ENCODE measurements at places on chromosomes 5 and 9.

DNA sequence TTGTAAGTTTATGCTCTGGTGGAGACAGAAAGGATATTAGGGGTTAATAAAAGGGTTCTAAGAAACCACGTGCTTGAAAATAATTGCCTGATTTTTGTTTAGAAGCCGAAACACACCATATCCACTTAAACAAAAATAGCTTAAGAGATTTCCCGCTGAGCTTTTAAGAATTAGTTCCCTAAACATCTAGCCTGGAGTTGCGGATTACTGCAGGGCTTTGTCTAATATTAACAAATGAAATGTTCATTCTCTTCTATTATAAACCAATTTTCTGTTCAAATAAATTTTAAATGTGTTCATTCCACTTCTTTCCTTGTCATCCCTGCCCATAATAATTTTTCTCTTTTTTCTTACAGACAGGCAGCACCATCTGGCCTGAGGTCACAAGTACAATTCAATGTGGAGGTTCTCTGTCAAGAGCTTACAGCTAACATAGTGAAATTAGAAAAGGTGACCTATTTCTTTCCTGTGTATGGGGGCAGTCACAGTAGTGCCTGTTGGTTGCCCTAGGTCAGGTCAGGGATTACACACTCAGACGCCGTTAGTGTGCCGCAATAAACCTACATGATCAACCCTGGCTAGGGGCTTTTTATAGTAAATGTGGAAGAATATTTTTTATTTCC is 65.3 kb downstream of the GRAMD2B start:
- no peak for DNase-seq

- DNase-seq, result no peak
Measured at GRCh38 chr9:7443541-7443940, 356.0 kb downstream of the DMAC1 start.

DNA sequence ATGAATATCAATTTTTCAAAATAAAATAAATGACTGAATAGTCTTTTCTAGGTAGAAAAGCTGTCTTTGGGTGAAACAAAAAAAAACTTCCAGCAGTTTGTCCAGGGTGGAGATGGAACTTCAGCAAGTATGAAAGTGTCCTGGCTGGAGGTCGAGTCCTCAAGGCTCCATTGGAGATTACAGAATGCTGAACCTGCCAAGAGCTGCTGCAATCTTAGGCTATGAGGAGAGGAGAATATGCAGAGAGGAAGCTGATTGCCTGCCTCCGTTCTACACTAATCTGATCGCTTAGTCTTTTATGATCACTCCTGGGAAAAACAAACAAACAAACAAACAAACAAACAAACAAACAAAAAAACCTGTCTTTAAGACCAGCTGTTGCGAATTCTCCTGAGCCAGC is 50.6 kb downstream of the NREP start:
- no peak for DNase-seq

- DNase-seq, result no peak
Measured at GRCh38 chr5:5025774-5026408, 114.2 kb upstream of the ADAMTS16 start.

DNA sequence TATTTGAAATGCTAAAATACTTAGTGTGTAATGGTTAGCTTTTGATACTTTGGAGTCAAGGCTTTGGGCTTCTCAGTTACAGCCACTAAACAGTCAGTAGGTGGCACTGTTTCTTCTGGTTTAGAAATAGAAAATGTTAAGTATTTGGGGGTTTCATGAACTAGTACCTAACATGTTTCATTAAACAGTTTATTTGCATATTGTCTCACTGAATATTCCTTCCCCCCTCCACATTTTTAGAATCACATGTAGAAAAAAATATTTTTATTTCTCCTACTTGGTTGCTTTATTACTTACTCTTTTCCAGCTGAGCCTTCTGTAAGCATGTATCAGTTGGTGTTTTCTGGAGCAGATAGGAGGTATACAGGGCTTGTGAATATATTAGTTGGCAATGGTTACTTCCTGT is 48.0 kb downstream of the IPO11 start:
- DNase-seq, result no peak

- no peak for DNase-seq
Measured at GRCh38 chr5:82861701-82862100, 215.5 kb downstream of the TMEM167A start.

DNA sequence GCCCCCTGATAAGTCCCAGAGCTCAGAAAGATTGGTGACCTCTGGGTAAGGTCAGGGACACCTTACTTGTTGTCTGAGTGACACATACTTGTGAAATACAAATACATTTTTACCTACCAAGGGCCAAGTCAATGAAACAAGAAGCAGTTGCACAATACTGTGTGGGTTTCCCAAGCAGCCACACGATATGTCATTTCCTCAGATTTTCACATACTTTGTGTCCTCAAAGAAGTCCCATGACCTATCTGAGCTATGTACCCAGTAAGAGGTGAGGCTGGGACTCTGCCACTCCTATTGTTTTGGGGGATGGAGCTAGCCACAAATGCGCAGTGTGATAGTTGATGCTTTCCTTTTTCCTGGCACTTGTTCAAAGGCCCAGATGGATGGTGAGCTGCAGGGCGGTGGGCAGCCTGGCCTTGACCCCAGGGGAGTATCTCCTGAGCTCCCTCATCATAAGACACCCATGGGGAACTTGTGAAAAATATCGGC is 4.8 kb upstream of the SLC25A51 start:
- peak; percentile 28 for DNase-seq

GRCh38 chr5:43256261-43256966 is 56.8 kb downstream of the HMGCS1 start:
- no peak for DNase-seq

- DNase-seq, result no peak
Measured at GRCh38 chr9:32590476-32590875, 17.5 kb upstream of the NDUFB6 start.

GRCh38 chr5:10695759-10696543 is 65.1 kb downstream of the DAP start:
- no peak for DNase-seq

DNA sequence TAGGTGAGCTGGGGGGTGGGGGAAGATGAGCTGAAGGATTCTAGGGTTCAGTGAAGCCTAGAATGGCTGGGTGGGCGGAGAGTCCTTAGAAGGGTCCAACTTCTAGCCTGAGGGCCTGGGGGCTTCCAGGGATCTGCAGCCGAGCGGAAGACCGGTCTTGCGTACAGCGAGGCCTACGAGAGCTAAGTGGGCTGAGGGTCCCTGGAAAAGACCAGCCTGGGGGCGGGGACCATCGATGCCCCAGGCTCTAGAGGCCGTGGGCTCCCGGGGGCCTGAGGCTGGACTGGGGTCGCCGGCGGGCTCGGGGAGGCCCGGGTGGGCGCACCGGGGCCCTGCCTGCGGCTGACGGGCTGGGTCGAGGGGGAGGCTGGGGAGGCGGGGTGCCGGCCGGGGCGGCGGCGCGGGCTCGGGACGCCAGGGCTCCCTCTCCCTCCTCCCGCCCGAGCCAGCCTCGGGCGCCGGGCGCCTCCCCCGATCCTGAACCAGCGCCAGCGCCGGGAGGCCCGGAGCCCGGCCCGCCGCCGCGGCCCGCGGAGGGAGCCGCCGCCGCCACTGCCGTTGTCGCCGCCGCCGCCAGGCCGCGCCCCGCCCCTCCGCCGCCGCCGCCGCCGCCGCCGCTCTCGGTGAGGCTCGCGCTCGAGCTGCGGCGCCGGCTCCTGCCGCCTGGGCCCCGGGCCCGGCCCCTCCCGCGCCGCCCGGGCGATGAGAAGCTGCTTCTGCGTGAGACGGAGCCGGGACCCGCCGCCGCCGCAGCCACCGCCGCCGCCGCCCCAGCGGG is at the start of gene MVB12B:
Gene MVB12B, plus strand, starts transcription at position 602 of the 778 bp plus-strand sequence. Its CDS starts 101 bp downstream, at position 703.
- DNase-seq, result no peak

GRCh38 chr5:1380011-1380817 is 35.3 kb upstream of the CLPTM1L start:
- no peak for DNase-seq

DNA sequence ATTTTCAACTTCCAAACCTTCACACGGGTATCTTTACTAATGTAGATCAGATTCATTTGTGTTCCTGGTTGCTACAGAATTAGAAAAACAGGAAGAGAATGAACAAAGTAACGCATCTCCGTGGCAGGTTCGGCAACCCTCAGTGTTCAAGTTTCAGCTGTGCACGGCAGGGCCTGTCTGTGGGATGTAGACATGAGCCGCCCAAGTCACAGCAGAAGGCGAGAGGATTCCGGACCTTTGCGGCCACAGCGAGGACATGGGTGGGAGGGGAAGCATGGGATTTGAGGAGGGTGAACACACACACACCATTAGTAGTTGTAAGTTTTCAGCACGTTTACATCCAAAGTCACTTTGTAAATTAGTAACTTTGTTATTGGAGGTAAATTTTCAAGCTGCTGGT is 31.7 kb upstream of the CEP72 start:
- no peak for DNase-seq

GRCh38 chr5:21672360-21672759 is 1180.8 kb downstream of the CDH12 start:
- no peak for DNase-seq

GRCh38 chr5:154849264-154849785 is 1.1 kb downstream of the FAXDC2 start:
- no peak for DNase-seq

GRCh38 chr5:101364469-101364868 is 461.4 kb upstream of the ST8SIA4 start:
- DNase-seq, result no peak

DNA sequence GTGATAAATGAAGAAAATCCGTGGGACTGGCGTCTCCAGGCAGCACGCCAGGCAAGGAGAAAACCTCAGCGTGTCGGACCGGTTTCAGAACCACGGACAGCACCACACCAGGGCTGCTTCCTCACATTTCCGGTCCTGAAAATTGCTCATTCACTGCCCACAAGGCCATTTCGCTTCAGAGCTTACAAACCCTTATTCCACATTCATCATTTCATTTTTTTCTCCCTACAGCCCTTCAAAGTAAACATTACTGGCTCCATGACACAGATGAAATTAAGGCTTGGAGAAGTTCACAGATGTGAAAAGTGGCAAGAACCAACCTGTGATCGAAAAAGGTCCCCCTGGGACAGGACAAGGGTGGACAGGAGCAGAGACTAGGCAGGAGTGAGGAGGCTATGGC is 1.5 kb upstream of the GPRIN1 start:
- peak; percentile 14 for DNase-seq

All from BJ (cell line).